ENCODE measurements at places on chromosomes 6 and 20.

DNA sequence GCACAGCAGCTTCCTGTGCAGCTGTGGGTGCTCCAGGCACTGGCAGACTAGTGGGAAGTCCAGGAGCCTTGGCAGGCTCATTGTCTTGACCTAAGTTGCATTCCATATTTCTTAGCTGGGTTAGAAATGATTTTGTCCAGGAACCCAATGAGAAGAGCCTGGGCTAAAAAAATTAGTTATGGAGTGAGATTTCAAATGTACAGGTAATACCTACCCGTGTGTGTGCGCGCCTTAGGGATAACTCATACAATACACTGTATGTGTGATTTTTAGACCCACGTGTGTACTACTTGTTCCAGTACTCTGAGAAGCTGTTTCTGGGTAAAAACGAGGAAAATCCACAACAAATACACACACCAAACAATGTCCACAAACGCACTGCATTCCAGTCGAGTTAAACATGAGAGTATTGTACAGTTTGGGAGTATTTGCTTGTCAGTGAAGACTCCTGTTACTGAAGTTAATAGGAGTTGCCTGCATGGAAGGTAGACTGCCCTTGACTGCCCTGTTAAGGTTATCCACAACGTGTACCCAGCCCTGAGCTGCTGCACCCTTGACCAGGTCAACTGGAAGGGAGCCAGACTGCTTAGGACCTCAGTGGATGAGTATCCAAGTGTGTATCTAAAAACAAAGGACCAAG, 1.4 kb downstream of the PAQR8 start:
- DNase-seq, result peak; percentile 65

DNA sequence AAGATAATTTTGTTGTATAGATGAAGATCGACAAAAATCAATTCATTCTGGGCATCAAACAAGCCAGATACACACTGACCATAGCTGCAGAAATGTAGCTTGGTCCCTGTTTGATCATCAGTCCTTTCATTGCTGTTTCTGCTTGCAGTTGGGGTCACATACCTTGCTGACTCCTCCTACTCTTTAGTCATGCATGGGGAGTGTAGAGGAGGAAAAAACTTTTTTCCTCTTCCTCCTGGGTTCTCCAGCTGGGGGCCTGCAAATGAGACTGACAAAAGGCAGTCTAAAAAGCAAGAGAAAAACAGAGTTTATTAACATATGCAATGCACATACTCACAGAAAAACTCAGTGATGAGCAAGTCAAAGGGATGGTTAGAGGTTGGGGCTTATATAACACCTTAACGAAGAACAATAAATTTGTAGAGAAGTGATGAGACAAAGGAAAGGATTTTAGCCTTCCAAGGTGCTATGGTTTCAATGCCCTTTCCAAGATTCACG, 105.8 kb downstream of the QRSL1 start:
- no peak for DNase-seq

DNA sequence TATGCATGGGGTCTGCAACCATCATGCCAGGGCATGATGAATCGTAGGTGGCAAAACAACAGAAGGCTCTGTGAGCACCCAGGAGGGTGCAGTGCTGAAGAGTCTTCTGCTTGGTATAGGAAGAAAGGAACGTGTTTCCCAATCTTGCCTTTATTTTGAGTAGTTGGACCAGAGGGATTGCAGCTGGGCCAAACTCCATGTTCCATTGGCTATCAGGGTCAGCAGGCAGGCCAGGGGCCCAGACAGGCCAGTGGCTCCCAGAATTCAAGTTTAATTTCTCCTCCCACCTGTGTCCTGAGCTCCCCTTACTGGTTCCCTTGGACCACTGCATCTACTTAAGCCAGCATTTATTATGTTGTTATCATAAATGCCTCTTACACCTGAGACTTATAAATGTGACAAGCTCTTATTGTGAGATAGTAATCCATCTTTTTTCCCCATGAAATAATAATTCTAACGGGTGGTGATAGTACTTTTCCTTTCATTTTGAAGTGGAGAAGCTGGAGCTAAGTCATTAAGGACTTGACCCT, 918 bp upstream of the TRIM38 start:
- DNase-seq, result no peak

DNA sequence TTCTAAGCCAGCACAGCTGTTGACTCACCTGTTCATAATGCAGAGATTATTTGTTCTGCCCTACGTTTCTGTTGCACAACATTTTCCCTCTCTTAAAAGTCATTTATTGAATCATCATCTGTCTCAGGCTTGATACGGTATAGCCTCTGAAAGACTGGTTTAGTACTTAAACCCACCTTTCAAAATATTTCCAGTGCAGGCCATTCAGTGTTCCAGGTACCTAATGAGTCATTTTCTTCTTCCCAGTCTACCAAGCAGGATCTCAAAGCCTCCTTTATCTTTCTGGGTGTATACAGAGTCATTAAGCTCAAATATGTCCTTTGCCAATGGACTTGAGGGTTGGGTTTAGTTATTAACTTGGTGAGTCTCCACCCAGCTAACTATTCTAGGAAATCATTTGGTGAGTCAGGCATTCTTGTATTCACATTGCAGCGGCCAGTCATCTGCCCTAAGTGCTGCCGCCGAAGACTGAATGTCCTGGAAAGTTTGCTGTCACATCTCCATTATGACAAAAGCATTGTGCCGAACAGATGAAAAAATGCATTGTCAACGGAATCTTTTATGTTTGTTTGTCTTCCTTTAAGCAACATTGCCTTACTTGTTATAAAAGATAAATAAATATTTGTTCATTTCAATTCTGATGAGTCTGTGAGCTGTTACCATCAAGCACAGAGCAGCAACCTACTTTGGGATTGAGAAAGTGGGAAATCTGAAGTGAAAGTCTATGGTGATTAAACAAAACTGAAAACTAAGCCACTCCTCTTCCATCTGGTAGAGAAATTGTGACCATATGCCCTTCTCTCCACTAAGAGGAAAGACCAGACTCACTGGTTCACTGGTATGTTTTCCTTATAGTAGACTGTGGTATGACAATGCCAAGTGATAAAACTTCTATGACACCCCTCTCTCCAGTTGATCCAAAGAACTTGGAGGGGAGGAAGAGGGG, 14.3 kb upstream of the FAM135A start:
- DNase-seq, result peak; percentile 46

- DNase-seq, result peak; percentile 46
These were observed 185.4 kb upstream of the SLC24A3 start for GRCh38 chr20:19026901-19027644.

DNA sequence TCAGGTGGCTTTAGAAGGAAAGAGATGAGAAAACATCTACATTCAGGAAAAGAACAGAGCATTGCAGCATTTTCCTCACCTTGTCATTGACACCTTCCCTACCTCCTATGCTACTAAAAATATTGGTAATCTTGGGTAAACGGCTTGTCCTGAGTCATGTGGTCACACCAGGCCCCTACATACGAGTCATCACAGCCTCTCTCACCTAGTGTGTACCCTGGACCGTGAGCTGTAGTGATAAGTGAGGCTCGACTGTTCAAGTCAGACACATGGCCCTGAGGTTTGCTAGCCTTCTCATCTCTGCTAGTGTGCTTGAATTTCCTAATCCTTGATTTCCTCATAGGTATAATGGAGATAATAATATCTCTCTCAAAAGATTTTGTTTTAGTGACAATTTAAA, 29.6 kb upstream of the TMEM244 start:
- DNase-seq, result no peak

GRCh38 chr20:37992802-37993409, 40.4 kb downstream of the TTI1 start:
- DNase-seq, result peak; percentile 46

- peak; percentile 69 for DNase-seq
These were observed 23.7 kb downstream of the MOCS3 start for GRCh38 chr20:50982363-50982762.

- no peak for DNase-seq
These were observed 7.2 kb downstream of the PYGB start for GRCh38 chr20:25254986-25255680.

DNA sequence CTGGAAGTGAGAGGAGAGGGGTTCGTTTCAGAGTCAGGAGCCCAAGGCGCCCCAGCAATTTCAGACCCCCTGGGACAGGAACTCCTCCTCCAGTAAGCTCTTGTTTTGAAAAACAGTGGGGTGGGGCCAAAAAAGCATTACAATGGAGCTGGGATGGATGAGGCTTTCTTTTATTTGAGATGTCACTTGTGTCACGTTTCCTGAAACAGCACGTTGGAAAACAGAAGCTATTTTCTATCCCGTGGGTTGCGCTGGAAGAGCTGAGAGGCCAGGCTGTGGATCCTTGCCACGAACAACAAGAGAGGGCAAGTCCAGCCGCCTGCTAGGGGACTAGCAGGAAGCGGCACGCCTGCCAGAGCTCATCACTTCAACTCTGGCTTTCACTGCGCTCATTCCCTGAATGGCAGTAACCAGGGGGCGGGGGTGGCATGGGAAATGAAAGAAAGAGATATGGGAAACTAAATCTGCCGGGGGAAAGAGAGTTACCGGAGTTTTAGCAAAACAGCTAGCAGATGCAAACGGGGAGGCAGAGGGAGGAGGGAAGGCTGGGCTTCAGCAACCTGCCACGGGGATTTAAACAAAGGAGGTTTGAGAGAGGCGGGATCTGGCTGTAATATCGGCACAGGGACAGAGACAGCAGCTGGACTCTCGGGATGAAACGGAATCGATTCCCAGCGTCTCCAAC, 34.6 kb downstream of the GCNT2 start:
- peak; percentile 93 for DNase-seq

GRCh38 chr20:32465092-32465900, 107.2 kb downstream of the ASXL1 start:
- no peak for DNase-seq

DNA sequence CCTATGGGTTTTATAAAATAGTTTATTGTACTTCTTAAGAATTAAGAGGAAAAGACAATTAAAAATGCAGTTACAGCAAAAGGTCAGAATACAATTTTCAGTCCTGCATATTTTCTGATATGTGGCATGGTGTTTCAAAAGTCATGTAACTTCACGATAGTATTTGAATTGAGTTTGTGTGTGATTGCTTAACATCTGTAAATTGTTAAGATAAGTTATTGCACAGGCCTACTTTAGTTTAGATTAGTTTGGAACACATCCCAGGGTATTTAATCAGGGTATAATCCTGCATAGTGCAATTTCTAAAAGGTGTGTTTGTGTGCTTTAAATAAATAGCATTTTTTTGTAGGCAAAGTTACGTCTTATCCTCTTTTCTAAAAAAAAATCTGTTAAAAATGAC, 289.6 kb downstream of the RIMS1 start:
- DNase-seq, result no peak

GRCh38 chr20:50478162-50478990, 31.8 kb upstream of the PTPN1 start:
- peak; percentile 62 for DNase-seq

DNA sequence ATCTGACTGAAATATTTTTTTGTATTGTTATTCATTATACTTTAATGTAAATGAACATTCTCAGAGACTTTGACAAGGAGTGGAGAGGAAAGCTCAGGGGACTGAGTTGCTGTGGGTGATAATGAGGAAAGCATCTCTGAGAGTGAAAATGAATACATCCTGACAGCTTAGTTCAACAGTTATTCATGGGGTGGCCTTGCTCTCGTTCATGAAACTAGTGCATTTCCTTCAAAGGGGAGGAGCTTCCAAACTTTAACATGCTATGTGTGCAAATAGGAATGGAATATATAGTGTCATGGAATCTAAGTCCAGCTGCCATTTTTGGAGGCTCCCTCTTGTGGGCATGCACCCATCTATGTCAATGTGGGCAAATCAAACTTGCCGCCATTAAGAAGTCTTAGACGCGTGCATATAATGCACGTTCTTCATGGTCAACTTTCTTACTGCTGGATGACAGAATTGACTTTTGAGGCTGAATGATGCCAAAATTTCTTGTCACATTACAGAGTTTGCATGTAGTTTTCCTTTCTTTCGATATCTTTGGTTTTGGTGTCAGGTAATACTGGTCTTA, 124.3 kb upstream of the TMEM170B start:
- DNase-seq, result no peak

- DNase-seq, result no peak
These were observed 848.8 kb upstream of the MAP3K7 start for GRCh38 chr6:91435630-91436029.

DNA sequence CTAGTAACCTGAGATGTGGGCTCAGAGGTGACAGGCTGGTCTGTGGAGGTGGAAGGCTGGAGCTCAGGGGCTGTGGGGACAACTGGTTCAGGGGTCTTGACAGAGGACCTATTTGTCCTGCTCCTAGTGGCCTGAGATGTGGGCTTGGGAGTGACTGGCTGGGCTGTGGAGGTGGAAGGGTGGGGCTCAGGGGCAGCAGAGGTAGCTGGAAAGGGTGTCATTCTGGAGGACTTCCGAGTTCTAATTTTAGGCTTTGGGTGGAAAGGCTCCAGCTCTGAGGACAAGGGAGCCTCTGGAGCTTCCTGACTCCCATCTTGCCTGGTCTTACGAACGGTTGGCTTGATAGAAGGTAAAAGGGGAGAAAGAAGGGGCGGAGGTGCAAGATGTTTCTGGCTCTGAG, 11.5 kb downstream of the MDC1 start:
- no peak for DNase-seq

DNA sequence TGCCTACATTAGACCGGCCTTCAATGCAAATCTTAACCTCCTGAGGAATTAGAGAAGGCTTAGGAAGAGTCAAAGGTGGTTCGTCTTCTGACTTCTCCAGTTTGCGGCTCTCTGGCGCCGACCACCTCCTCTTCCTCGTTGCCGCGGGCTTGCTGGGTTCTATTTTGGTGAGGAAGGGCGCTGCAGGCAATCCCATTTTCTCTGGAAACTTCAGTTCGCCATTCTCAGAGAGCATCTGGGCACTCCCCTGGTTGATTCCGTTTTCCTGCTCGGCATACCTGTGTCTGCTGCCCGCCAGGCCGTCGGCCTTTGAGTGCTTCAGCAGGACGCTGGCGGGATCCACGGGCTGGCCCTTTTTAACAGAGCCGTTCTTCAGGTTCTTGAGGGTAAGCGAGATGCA, 67.9 kb downstream of the GMPR start:
- no peak for DNase-seq

DNA sequence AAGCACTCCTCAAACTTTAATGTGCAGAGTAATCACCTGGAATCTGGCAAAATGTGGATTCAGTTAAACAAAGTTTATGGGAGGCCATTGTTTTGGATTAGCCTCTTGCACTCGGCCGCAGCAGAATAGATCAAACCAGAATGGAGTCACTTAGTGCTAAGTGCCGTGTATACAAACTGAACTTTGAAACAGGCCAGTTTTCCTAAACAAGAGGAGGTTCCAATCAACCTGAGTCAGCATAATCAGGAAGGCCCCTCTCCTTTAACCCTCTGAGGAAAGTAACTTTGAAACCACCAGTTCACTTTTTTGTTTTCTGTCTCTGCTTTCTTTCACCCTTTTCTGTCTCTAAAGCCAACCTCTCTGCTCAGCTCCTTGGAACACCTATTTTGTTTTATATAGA, 92.2 kb downstream of the UST start:
- no peak for DNase-seq
